ENCODE measurements at places on chromosomes 1 and 21. TPM values are rescaled to one million over a fixed set of nuclear protein-coding genes. Genes with fewer than 3 reads are reported as not detected.

DNA sequence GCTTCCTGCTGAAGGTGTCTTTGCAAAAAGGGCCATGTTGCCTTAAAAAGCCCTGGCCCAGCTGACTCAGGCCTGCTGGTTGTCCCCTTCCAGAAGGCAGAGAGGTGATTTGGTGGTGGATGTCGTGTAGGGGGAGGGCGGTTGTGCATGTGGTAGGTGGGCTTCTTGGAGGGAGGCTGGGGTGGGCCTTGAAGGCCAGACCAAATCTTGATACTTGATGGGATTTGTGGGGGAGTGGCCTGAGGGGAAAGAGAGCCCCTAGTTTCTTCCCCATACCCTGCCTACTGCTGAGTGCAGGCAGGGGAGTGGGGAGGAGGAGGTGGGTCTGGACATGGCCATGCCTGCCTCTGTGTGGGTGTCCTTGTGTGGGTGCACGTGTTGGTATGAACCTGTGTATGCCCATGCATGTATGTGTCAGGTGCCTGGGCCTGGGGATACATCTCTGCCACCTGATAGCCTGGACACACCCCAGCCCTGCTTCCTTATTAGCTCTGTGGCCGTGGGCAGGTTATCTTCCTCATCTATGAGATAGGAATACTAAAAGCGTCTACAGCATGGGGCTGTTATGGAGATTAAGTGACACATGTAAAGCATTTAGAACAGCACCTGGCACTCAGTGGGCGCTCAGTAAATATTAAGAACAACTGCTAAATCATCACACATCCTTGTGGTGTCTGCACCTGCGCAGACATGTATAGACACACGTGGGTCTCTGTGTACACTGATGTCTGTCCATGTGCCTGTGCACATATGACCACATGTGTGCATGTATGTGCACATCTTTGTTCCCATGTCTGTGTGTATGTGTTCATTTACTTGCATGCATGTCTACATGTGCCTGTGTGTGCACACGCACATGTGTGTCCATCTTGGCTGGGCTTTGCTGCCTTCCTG is 17.0 kb downstream of the FAM151A start:
- DNase-seq, result no peak

The CCDC181 gene
- total RNA-seq, result 1.9 TPM

- no peak for DNase-seq
Measured at GRCh38 chr1:119084798-119085197, 55.7 kb downstream of the WARS2 start.

The COL8A2 gene
- total RNA-seq, result 4.5 TPM

The MROH9 gene
- not detected for total RNA-seq

The CHRM3 gene
- 2.2 TPM for total RNA-seq

- no peak for DNase-seq
Measured at GRCh38 chr1:171488190-171488929, 3.0 kb downstream of the PRRC2C start.

DNA sequence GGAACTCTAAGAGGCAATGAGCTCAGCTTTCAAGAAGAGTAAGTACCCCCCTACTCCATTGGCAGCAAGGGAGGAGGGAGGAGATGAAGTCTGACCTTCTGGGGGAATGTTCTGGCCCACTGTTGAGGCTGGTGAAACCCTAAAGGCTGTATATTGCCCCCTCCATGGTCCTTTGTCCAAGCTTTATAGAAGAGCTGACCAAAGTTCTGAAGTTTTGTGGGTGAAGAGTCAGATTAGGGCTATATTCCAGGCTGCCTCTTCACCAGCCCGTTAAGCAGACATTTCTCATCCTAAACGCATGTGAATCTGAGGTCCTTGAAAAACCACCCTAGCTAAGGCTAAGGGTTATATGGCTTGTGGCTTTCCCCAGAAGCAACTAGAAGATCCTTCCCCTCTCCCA is 1.4 kb downstream of the C1orf94 start:
- DNase-seq, result no peak

DNA sequence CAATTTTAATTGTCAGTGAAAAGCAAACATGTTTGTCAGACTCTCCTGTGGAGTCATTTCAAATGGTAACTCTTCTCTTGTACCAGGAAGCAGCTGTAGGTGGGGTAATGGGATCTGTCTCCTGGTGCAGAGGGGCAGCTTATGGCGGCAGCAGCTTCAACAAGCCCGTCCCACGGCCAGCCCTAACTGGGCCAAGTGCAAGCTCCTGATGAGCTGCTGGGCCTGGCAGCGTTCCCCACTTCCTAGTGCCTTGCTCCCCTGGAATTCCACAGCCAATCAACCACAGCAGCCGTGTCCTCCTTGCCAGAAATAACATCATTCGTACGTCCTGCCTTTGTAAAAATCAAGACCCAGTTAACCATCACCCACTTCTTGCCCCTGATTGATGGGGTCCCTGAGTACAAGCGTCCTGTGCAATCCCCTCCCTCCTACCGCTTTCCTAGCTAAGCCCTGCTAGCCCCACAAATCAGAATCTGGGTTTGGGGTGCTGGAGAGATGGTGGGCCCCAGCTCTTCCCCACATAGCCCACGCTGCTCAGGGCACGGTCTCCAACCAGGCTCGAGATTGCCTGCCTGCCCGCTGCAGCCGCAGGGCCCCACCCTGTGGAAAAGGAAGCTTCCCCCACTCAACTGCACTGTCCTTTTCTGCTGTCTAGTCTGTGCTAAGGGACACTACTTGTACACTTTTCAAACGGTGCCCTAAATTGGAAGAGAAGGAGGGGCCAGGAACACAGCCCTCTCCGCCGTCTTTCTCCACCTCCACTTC is 61.2 kb downstream of the TOR1AIP2 start:
- peak; percentile 70 for DNase-seq

GRCh38 chr1:17094664-17095063 is 24.6 kb downstream of the PADI2 start:
- DNase-seq, result no peak

The RAVER2 gene
- total RNA-seq, result 11.5 TPM

DNA sequence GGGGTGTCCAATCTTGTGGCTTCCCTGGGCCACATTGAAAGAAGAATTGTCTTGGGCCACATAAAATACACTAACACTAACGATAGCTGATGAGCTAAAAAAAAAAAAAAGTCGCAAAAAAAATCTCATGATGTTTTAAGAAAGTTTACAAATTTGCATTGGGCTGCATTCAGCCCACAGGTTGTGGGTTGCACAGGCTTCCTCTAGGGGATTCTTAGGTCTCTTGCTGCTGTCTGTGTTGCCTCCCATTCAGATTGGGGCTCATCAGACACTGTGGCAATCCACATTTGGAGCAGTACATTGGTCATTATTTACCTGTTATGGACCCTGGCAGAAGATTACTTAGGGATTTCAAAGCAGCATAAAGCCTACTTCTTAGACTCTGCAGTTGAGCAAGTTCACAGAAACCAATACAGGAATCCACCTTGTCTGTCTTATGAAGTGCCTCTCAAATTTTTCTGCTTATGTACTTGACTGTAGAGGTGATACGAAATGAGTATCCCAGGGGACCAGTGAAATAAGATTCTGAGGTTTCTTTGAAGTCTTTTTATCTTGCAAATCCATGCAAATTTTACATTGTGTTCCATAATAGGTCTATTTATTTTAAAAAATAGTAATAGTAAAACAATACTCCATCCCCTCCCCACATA is 205.5 kb downstream of the RPS6KC1 start:
- DNase-seq, result no peak

- DNase-seq, result no peak
Measured at GRCh38 chr1:16927711-16928485, 6.2 kb downstream of the CROCC start.

DNA sequence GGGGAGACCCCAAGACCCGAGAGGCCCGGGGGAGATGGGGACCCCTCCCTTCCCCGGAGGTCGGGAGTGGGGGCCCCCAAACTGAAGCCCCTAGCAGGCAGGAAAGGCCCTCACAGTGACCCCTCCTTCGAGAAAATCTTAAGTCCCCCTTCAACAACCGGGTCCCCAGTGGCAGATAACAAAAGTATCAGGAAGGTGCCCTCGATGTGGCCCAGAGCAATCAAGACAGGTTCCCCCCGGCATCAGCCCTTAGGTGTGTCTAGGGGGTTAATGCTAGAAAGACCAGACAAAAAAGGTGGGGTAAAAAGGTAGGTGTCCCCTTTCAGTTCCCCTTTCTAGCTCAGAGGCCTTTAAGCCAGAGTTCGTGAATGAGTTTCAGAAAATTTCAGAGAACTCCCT is 282 bp upstream of the ECE1 start:
- DNase-seq, result no peak

GRCh38 chr21:44058981-44059380 is 46.9 kb downstream of the TRAPPC10 start:
- DNase-seq, result no peak

DNA sequence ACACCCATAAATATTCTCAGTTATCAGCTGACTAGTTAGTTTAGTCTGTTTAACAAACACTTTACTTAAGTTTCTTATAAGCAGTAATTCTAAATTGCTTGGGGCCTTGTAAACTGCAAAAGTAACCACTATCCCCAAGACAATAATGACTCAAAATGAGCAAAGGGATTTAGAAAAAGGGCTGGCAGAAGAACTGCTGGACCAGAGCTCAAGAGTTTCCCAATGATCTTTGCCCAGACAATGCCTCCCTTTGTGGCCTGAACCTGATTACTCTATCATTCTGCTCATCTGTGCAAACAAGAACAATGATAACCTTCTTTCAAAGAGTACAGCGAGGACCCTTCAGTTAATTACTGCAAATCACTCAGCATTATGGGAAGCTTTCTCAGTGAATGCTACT is 123.5 kb downstream of the TIAM1 start:
- no peak for DNase-seq

DNA sequence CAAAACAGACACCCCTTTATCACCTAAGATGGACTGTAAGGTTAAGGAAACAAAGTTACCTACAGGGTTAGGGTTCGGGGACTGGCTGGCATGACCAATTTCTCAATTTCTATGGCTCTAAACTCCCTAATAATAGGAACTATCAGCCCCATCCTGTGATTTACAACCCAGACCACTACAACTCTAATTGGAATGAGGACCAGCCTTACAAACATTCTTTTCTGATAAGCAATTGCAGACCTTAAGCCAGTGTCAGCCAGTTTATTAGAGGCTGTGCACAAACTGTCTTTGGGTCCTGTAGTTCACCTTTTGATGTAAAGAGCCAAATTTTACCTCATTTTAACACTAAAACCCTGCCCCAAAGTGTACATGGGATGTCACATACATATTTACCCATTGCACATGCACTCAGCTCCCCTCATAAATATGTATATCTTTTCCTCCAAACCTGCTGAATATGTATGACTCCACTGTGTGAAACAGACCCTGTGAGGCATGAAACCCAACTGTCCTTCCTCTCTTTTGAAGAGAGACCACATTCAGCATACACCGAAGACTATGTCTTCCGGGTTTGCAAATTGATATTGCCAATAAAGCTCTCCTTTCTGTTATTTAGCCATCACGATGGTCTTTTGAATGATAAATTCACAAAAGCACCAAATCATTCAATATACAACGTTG is 7.3 kb upstream of the APP start:
- no peak for DNase-seq

The CYYR1 gene
- 36.7 TPM for total RNA-seq

The UTS2 gene
- total RNA-seq, result not detected

DNA sequence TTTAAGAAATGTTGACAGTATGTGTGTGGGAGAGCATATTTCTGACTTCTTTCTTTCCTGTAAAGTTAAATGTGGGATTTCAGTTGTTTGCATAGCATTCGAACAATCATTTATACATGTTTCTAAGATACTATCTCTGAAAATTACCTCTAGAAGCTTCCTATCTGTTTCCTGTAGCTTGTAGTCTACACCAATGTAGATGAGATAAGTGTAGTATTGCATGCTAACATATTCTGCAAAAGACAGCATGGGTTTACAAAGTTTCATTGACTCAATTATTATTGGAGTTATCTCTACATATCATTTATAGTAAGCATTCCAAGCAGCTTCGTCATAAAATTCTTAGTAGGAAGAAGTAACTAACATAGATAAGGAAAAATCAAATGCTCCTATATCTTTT is 98.9 kb upstream of the DPYD start:
- DNase-seq, result no peak

The ARHGAP29 gene
- 25.8 TPM for total RNA-seq

GRCh38 chr1:239443361-239443760 is 57.0 kb downstream of the CHRM3 start:
- no peak for DNase-seq

DNA sequence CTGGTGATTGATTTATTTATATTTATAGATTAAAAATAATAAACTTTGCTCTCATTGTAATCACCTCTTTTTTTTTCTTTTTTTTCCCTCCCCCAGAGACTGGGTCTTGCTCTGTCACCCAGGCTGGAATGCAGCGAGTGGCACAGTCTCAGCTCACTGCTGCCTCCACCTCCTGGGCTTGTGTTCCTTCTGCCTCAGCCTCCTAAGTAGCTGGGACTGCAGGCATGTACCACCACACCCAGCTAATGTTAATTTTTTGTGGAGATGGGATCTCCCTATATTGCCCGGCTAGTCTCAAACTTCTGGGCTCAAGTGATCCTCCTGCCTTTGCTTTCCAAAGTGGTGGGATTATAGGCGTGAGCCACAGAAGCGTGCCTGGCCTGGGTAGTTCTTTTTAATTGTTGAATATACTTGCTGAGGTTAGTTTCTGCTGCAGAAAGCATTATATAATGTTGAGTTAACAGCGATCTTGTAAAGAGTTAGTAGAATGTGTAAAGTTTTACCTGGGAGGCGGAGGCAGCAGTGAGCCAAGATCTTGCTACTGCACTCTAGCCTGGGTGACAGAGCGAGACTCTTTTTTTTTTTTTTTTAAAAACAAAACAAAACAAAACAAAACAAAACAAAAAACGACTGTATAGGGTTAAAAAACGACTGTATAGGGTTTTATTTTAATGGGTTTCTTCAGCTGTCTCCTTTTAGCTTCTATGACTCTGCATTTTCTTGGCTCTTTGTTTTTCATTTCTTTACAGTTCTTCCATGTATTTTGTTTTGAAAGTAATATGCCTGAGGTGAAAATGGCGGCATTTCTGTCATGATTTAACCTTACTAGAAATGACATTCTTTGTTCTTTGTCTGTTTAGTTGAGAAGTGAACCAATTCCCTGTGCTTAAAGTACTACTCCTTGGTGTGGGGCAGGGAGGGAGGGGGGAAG is 82.7 kb downstream of the CAMTA1 start:
- DNase-seq, result no peak

All from right atrium auricular region (tissue), 2 donors.